ENCODE measurements at places on chromosomes 2 and 18.

GRCh38 chr2:46252891-46253659, 44.1 kb upstream of the EPAS1 start:
- no peak for DNase-seq

GRCh38 chr2:52383541-52383940, 1351.6 kb upstream of the NRXN1 start:
- no peak for DNase-seq

DNA sequence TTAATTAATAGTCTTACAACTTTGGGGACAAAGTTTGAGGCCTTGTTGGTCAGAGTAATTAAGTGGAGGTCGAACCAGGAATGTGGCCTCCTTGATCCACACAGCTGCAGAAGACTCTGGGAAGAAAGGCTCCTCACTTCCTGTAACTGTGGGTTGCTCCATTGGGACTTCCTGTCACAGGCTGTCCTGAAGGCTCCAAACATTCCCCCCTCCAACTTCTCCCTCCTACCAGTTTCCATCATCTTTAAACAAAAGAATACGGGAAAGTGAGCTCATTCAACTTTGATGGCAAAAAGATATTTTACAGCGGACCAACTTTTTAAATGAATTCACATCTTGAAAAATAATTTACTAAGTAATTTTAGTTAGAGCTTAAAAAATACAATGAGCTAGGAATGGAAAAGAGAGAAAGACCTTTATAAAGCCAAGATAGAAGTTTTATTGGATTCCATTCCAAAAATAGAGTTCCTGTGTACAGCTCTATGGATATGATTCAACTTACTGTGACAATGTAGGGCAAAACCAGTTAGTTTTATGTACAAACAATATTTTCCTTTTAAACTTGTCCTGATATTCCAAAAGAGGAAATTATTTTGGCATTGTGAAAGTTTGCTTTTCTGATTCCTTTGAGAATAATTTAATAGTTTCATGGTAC, 212.0 kb upstream of the NABP1 start:
- no peak for DNase-seq

DNA sequence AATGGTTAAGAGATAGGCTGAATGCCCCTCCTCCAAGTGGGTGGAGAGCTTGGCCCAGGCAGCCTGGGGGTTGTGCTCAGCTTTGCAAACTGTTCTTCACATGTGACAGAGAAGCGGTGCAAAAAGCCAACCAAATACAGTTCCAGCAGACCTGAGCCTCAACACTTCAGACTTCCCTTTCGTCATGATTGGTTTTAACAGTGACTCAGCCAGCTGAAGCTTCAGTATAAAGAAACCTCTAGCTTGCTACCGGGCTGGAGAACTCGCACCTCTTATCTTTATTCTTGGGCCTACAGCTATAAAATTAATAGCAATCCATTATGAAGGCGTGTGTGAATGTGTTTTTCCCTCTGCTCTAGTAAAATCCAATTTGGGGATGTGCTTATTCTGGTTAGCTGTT, 20.0 kb downstream of the SETBP1 start:
- DNase-seq: no peak

DNA sequence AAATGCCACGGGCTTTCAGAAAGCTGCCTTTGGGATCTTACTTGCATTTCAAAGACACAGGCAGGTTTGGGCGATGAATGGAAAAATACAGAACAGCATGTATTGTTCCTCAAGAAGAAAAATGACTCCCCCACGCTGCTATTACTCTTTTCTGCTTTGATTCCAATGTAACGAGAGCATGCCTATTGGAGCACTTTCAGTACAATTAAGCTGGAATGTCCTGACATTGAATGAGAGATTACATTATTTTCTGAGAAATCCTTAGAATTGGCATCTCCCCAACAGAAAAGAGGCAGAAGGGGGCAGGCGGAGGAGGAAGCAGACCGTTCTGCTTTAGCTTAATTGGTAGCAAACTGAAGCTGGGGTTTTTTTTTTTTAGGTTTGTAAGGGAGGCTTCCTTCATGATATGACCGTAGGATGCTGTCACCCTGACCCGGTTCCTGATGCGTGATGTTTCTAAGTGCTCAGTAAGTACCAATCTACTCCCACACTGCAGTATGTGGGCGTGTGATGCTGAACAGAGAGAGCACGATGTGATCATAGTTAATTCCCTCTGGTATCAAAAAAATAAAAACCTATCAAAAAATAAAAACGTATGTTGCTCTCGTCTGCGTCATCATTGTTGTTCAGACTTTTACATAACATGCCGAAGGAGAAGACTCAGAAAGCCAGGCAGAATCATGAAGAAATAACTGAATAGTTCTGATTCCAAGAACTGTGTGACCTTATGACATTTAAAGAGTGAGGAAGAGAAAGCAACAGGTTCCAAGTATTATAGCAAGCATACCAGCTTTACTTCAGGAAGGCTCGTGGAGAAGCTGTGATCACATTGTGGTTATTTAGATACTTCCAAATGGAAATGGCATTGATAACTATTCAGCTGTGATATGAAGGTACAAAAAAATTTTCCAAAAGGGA, 40.5 kb downstream of the LONRF2 start:
- DNase-seq: no peak

DNA sequence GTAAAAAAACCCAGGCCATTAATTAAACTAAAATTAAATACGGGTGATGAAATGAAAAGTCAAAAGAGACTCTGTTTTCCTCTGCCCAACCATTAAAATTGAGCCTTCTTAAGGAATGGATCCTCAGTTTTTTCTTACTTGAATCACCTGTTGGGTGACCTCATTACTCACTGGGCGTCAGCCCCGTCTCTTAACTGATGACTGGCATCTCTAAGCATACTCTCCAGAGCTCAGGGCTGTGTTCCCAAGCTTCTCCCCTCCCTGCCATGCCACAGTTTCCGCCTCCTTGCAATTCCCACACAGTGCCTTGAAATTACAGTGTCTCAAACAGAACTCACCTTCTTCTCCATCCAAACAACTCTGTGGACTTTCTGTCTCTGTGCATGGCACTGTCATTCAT, 421.1 kb upstream of the CELF4 start:
- DNase-seq: no peak

DNA sequence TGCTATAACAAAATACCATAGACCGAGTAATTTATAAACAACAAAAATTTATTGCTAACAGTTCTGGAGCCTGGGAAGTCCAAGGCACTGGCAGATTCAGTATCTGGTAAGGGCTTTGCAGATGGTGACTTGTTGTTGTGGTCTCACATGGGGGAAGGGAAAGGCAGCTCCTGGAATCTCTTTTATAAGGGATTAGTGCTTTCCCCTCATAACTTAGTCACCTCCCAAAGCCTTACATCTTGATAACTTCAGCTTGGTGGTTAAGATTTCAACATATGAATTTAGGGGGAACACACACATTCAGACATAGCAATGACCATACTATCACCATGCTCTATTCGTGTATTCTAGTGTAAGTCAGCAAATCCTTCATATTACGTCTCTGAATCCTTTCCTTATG, 447.6 kb upstream of the TCF4 start:
- no peak for DNase-seq

DNA sequence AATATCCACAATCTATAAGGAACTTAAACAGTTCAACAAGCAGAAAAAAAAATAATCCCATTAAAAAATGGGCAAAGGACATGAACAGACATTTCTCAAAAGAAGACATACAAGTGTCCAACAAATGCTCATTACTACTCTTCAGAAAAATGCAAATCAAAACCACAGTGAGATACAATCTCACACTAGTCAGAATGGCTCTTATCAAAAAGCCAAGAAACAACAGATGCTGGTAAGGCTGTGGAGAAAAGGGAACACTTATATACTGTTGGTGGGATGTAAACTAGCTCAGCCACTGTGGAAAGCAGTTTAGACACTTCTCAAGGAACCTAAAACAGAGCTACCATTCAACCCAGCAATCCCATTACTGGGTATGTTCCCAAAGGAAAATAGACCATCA, 7.2 kb upstream of the CRYGB start:
- no peak for DNase-seq

- peak; percentile 18 for DNase-seq
Measured at GRCh38 chr2:70643715-70644114, 90.1 kb upstream of the TGFA start.

- DNase-seq: no peak
Measured at GRCh38 chr2:192471982-192472381, 277.2 kb upstream of the TMEFF2 start.

DNA sequence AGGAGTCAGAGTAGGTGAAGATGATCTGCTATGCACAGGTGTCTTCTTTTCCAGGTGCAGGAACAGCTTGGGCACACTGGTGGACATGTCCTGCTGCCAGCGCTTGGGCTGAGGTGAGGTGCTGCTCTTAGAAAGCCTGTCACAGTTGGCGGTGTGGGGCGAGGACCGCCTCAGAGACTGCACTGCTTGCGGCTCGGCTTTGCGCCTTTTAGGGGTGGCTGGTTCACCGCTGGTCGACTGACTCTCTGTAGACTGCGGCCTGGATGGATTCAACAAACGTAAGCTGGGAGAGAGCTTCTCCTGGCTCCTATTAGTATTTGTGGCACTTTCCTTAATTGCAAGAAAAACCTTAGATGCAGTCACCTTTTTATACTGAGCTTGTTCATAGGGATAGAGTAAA, 1.7 kb downstream of the MSL3B start:
- DNase-seq: no peak

DNA sequence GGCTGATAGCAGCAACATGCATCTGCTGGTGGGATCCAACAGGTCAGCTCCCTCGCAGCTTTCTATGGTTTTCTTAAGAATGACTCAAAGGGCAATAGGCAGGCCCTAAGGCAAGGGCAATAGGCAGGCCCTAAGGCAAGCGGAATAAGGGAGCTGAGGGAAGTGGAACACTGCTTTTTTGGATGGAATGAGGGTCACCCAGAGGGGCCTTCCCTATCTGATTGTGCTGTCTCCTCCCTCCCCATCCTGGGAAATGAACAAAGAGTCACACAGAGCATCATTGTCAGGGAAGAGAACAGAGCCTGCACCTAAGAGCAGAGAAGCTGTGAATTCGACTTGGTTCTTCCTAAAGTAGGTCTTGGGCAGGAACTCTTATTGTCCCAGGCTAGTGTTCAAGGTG, 43.3 kb upstream of the PTPRM start:
- DNase-seq: no peak

DNA sequence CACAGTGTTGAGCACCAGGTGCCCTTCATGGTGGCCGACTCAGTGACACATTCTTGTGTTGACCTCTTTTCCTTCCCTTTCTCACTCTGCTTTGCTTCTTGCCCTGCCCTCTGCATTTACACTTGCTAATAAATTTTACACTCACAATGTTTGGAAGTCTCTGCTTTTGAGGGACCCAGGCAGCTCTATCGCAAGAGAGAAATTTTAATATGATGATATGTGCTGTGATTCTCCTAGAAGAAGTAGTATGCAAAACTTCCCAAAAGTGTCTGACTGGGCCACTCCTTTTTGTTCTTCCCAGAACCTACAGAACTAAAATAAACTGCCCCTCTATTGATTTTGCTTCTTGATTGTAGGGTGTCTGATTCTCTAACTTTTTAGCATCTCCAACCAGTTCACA, 135.0 kb downstream of the IRS1 start:
- DNase-seq: no peak

DNA sequence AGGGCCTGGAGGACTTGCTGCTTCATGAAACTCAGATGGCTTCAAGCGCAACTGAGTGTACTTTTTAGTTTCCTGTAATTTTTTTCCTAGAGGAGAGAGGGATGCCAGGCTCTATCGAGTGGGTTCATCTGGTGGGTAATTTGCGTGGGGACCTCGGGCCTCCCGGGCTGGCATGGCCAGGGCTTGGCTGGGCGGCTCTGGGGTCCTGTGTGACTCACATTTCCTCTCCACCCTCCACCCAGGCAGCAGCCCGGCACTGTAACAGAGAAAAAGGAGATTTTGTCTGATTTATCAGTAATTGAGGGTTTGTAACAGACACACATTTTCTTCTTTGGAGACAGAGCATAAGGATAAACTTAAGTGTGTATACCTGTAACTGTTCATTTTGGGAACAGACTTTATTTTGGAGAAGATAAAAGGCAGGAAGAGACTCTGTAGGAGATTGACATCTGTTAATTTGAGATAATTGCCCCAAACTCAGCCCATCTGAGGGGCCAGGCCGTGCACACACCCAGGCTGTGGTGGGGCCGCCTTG, 64.3 kb downstream of the NFATC1 start:
- DNase-seq: no peak

- no peak for DNase-seq
Measured at GRCh38 chr2:16288371-16289112, 348.2 kb downstream of the MYCN start.

DNA sequence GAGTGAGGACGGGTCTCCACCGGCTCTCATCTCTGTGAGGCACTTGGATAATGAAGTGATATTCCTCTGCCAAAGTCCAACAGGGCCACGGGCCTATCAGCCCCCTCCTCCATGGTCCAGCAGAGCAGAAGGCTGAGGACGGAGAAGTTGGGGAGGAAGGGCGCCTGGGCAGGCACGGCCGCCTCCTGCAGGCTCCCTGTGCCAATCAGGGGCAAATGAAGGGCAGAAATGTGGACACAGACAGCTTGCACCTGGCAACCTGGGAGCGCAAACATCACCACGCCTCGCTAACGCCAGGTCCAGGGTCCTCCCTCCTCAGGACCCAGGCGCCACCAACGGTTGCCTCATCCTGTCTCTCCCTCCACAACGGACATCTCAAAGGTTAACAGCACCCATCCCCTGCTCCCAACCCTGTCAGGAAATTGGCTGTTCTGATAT, 24.3 kb downstream of the SMAD7 start:
- DNase-seq: no peak

GRCh38 chr2:44267796-44268648, 7.3 kb upstream of the SLC3A1 start:
- DNase-seq: no peak

DNA sequence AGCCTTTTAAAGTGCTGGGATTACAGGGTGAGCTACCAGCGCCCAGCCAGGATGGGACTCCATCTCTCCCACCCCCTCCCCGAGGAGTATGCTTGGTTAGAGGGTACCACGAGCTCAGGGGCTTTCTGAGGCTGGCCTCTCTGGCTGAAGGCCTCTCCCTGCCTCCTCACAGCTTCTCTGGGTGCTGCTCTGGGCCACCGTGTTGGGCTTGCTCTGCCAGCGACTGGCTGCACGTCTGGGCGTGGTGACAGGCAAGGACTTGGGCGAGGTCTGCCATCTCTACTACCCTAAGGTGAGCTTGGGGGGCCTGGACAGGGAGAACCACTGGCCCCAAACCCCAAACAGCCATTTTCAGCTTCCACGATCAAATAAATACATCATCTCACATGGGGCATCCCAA, 2.9 kb downstream of the SLC11A1 start:
- no peak for DNase-seq

DNA sequence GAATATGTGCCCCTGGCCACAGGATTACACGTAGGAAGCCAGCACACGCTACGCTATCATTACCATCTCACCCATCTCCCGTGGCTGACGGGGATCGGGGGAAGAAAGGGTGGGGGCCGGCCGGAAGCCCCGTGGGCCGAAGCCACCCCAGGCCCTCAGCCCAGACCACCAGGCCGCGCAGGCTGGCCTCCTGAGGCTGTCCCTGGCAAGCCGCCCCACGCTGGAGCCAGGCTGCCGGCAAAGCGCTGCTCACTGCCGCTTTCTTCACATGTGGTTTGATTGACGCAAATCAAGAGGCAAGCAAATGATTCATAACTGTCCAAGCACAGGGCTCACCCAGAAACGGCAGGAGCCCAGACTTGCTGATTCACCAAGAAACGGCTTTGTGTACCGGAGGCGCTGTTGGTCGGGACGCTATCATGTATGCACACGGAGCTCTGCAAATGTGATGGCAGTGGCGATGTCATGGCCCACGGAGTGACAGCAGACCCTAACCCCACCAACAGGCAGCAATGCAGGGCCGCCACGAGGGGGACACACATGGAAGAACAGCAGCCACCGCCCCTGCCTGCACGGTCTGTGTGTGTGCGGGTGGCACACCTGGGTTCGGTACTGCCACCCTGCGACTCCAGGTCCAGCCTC, 125.7 kb downstream of the HDAC4 start:
- peak; percentile 83 for DNase-seq

Measured in stimulated activated CD4-positive, alpha-beta T cell treated with anti-CD3 and anti-CD28 coated beads, Interleukin-12 subunit alpha, Interleukin-12 subunit beta, amount 100 ng/mL, for 48 hours (primary cell).